ENCODE measurements at places on chromosomes 4 and X.

DNA sequence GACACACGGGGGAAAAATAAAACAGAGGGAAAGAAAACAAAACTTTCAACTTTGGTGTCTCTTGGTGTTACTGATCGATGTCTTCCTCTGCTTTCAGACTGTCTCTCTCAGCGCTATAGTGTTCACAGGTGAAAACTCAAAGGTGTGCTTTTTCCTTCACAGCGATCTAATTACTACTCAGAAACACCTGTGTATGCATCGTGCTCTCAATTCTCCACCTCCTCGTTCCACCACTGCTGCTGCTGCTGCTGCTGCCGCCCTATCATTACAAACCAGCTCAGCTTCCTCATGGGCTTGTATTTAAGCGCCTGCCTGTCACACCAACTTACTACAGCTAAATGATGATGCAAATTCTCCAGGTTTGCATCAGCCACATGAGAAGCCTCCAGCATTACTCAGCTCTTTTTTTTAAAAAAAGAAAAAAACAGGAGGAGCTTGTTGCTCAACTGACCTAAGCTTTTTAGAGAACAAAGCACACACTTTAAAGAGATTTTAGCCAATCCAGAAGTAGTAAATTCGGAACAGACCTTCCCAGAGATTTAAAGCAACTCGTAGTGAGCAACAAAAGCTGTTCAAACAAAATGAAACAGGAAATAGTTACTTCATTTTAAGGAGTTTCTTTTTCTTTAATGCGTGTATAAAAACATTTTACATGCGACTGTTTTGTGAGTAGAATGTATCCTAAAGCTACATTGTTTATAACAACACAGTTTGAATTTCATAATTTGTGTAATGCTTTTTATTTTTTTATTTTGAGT lies at the start of gene SLC7A11:
Gene SLC7A11 (minus strand): TSS at position 274 of the 758 bp plus-strand sequence. CDS start 280 bp downstream, outside the sequence.
- no peak for DNase-seq

GRCh38 chr4:172938870-172939269 lies 229.7 kb upstream of the GALNT7 start:
- DNase-seq: no peak

DNA sequence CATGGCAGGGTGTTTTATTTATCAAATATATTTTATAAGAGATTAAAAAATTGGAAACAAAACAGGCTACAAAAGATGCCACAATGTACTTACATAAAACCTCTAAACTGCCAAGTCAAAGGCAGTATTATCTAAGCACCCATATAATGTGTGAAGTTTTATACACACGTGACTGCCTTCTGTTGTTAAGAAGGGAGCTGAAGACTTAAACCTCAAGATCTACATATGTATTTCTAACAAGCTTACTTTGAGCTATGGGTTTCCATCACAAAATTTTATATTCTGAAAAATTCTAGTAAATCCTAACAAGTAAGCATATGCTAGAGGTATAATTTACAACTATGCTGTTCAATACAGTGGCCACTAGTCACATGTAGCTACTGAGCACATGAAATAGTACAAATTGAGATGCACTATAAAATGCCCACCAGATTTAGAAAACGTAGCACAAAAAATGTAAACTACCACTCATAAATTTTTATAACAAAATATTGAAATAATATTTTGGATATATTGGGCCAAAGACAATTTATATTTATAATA lies 9.8 kb downstream of the ATP8A1 start:
- no peak for DNase-seq

GRCh38 chrX:38220415-38221390 lies at the start of gene SRPX:
TSS of gene SRPX (minus strand) at chrX:38220871. CDS start at chrX:38220792, 79 bp downstream.
- DNase-seq: no peak

DNA sequence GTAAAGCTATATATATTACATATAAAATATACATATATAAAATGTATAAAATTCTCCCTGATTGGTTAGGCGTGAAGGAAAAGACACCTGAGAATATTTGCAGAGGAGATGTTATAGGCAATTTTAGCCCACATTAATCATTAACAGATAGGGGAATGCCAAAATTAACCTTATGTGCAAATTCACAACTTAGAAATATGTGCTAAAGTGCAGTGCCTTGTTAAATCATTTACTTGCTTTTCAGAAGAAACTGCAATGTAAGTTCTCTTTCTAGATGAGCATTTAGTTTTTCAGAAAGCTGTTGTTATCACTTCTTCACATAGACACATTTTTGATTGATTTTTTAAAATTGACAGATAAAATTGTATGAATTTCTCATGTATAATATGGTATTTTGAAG lies 5.6 kb downstream of the TASL start:
- DNase-seq: no peak

DNA sequence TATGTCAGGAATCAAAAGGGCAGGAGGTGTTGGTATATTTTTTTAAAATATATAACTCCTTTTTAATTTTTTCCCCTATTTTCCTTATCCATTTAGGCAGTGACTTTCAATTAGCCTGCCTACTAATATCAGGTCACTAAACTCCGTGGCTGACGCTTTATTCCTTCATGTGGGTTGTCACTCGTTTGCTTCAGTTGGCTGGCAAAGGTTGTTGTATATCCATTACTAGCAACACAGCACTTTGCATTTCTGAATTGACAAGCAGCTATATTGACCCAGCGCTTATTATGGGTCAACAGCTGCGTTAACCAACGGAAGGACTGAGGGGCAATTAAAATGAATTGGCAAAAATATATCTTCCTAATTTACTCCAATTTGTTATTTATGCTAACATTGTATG lies 87.7 kb downstream of the ARX start:
- DNase-seq: no peak

DNA sequence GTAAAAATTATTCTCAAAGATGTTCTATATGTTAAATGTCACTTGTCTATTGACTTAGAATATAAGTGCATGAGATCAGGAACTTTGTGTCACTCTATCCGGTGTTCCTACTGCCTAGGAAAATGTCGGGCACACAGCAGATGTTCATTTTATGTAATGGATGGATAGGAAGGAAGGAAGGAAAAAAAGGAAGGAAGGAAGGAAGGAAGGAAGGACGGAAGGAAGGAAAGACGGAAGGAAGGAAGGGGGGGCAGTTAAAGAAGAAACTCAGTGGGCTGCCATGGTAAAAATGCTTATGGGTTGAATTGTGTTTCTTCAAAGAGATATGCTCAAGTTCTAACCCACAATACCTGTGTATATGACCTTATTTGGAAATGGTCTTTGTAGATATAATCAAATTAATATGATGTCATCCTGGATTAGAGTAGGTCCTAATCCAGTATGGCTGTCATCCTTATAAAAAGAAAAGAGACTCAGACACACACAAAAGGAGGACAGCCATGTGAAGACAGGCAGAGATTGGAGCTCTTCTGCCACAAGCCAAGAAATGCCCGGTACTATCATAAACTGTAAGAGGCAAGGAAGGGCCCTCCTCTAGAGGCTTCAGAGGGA lies 86.3 kb downstream of the COL25A1 start:
- no peak for DNase-seq

DNA sequence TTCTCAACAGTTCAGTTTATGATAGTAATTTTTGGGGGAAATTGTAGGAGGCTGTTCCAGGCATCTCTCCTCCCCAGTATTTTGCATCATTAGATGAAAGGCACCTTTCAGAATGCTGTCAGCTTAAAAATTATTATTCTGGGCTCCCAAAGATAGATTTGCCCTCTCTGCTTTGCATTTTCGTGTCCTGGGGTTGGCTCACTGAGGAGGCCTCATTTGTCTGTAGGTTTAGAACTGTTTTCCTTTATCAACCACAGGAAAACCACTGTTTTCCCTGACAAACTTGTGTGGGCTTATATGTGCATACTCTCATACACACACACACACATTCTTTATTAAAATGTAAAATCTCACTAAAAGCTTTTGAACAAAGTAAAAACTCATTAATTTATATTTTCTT lies 197.2 kb upstream of the VCX3A start:
- no peak for DNase-seq

- DNase-seq: no peak
These were observed 326.7 kb upstream of the PITX2 start for GRCh38 chr4:110949542-110949941.

- DNase-seq: no peak
These were observed at the start of gene ARMCX1 for GRCh38 chrX:101550362-101550750. TSS of gene ARMCX1 (plus strand) at chrX:101550547. CDS start at chrX:101552931, 2,384 bp downstream.

- DNase-seq: no peak
These were observed 43.9 kb downstream of the SEL1L3 start for GRCh38 chr4:25818876-25819275.

GRCh38 chr4:134537701-134538100 lies 336.1 kb upstream of the PABPC4L start:
- DNase-seq: no peak

DNA sequence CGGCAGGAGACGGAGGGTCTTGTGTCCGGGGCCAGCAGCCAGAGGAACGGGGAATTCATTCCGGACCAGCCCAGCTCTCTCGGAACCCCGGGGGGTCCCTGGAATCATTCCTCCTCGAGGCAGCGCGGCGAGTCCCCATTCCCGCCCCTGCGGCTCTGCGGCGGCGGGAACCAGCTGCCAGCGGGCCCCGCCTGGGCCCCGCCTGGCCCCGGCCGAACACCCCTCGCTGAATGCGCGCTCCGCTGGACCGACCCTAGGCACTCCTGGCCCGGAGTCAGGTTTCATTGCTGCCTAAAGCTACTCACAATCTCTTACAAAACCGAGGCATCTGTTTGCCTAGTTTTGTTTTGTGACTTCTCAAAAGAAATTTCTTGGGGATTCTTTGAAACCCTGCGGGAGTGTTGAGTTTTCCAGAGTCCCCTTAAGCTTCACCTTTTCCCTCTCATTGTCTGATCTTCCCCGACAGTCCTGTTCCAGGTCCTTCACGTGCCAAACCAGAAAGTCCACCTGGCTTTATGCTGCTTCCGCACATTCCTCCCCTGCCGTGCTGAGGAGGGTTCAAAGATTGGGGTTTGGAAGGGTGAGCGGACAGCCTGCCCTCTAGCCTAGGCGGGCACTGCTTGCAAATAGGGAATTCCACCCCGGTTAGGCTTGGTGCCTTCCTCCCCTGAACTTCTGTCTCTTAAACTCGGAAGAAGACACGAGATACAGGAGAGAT lies 789 bp downstream of the ARHGAP10 start:
- DNase-seq: no peak

DNA sequence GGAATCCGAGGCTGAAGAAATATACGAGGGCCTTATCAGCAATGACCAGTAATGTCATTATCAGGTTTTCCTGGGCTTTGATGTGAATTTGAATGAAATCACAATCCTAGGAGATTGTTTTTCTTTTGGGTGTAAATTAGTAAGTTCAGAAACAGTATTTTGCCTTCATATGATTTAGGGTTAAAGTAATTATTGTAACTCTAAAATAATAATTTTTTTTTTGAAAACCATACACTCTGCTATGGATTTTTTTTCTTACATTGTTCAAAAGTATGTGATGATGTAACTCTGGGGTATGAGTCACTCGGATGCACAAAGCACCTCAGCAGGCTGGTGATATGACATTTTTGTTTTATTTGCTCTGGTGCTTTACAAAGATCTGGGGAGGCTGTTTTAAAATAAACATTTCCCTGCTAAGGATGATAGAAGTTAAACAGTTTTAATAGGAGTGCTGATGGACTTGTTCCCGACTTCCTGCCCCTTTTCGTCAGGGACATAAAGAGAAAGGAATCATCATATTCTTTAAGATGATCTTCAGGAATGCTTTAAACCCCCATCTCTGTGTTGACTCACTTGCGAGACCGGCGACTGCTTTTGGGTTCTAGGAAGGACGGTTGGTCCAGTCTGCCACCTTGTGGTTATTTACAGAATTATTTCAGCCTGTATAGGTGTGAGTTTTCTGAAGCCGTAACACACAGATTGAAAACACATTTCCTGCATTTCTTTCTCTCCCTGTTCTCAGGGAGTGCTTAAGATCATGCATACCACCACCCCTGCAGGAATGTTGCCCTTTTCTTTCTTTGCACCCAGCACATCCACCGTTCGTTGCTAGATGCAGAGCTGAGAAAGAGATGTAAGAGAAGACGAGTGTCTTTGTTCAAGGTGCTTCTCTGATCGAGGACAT lies 72.5 kb downstream of the RAPGEF2 start:
- DNase-seq: peak; percentile 12
